H54 (cell line): ENCODE measurements at places on chromosomes 2 and 18.

- DNase-seq, result no peak
These were observed 76.6 kb upstream of the ITGA4 start for GRCh38 chr2:181380581-181380980.

- no peak for DNase-seq
These were observed 17.2 kb upstream of the KCTD1 start for GRCh38 chr18:26565514-26565913.

GRCh38 chr2:3411103-3411502, 31.6 kb downstream of the TRAPPC12 start:
- no peak for DNase-seq

DNA sequence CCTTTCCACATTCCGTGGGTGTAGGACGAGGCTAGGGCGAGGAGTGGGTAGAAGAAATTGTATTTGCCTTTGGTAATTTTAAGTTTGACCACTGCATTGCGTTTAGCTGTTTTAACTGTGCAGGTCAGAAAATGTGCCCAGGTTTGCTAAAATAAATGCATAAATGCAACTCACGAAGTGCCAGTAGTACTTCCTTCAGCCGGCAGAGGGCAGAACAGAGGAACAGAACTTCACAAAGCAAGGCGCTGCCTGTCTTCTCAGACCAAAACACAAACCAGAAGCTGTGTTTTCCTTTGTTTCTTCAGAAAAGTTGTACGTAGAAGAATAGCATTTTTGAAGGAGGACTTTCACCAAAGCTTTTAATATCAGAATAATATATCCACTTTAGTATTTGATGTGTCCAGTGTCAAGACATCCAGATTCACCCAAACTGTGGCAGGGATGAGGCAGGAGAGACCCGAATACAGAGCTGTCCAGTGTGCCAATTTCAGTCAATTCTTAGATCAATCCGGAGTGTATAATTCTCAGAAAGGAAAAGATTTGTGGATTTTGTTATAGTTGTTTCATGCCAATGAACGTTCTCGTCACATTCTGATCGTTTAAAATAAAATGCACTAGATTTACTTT, 348.6 kb downstream of the DLGAP1 start:
- DNase-seq, result peak; percentile 6

GRCh38 chr2:200703127-200703925, 108.4 kb upstream of the BZW1 start:
- DNase-seq, result peak; percentile 18

DNA sequence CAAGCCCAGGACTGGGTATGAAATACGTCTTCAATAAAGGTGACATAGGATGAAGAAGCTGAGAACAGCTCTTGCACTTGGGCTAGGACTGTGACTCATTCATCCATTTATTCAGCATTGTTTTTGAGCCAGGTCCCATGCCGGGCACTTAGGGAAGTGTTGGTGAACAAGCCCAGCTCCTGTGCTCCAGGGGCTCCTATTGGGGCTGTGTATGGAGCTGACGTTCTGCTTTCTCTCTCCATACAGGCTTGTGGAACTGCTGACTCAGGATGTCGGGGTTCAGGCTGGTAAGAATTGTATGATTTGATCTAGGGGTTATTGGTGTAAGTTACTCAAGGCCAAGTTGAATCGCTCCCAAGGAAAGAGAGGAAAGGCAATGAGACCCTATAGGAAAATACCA, 24.0 kb downstream of the MYO7B start:
- DNase-seq, result no peak

GRCh38 chr18:48629730-48630324, 91.0 kb downstream of the CTIF start:
- peak; percentile 53 for DNase-seq

DNA sequence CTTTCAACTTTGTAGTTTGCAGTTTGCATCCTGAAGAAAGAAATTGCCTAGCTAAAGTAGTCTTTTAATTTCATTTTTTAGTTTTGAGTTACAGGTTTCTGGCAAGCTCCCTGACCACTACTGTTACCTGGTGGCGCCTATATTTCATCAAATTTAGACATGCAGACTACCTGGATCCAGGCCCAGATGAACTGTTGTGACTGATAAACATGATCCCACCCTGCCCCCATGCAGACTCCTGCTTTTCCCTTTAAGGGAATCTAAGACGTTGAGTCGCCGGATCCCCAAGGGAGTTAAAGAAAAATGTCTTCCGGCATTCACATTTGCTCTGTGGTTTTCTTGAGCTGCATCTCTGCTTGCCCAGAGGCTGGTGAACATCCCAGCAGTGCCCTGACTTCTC, 22.2 kb downstream of the METAP1D start:
- DNase-seq, result no peak

GRCh38 chr2:121071034-121071504, 213.9 kb downstream of the TFCP2L1 start:
- DNase-seq, result peak; percentile 67

- no peak for DNase-seq
These were observed 340.1 kb downstream of the ZNF804A start for GRCh38 chr2:184938221-184938985.

- no peak for DNase-seq
These were observed 88.7 kb upstream of the MAP4K3 start for GRCh38 chr2:39525636-39526412.

GRCh38 chr2:212254339-212254738, 284.3 kb downstream of the ERBB4 start:
- no peak for DNase-seq

- no peak for DNase-seq
These were observed 61.9 kb upstream of the RBMS1 start for GRCh38 chr2:160555420-160556071.

DNA sequence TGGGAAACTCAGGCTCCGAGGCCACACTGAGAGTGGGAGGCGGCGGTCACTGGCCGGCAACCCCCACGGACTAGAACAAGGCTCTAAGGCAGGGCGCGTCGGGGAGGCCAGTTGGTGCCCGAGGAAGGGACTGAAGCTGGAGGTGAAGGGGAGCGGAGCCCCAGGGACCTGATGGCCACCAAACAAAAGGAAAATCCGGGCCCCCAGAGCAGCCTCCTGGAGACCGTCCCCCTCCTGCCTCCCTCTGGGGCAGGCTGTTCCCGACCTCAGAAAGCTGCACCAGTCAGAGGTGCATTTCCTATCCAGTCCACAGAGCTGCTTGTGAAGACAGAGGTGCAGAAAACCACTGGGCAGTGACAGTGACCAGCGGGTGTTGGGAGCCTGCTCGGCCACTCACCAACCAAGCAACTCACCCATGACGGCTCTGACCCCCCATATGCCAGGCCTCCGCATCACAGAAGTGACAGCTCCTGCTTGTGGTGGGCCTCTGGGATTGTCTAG, 172.7 kb downstream of the TWIST2 start:
- no peak for DNase-seq

GRCh38 chr2:142716463-142717242, 160.8 kb upstream of the KYNU start:
- no peak for DNase-seq

DNA sequence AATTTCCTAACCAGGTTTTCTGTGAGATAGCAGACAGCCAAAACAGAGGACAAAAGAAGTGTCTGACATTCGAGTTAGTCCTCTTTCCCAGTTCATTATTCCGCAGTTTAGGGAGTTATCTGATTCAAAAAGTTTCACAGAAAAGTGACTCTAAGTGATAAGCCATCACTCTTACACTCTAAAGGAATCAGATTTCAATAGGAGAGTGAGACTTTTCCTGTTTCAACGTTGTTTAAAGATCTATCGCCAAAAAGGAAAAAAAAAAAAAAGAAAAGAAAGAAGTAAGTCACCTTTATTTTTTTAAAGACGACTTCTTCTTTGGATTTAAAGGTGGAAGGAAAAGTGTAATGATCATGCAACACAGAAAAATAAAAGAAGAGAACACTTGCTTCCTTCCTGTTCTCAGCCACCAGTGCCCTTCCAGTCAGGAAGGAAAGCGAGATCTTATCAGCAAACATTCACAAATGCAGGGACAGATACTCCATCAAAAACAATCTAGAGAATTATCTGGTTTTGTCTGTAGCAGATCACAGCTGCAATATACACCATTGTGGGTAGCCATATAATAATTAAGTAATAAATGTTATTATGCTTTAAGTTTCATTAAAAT, 49.8 kb downstream of the TFPI start:
- DNase-seq, result no peak

GRCh38 chr2:65025453-65026123, 30.6 kb upstream of the CEP68 start:
- DNase-seq, result no peak

- no peak for DNase-seq
These were observed 415.9 kb downstream of the GRB14 start for GRCh38 chr2:164205347-164205746.

DNA sequence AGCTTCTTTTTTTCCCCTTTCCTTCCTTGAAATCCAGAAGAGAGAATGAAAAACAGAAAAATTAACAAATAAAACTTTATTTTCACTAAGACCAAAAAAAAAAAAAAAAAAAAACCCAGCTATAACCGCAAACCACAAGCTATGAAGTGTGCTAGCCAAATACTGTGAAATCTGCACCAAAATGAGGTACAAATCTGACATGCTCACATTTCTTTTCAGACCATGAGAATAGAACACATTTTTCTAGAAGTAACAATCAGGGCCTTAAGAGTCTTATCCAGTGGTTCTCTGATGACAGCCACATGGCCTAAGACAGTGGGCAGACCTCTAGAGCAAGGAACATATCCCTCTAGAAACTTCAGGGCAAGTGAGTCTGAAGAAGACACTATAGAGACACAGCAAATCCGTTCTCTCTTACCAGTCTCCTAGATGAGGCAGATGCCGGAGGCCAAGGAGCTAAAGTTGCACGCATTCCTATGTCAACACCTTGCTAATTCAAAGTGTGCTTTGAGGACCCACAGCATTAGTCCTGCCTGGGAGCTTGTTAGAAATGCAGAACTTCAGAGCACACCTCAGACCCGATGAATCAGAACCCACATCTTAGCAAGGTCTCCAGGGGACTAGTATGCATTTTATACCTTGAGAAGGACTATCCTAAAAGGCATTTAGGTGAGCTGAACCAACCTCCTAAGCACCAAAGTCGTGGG, 317.1 kb downstream of the MYCN start:
- no peak for DNase-seq

GRCh38 chr2:40228310-40228709, 223.6 kb downstream of the SLC8A1 start:
- DNase-seq, result no peak

- no peak for DNase-seq
These were observed 121.1 kb downstream of the TANC1 start for GRCh38 chr2:159089543-159089942.

GRCh38 chr2:26934335-26934724, 36.1 kb upstream of the MAPRE3 start:
- DNase-seq, result no peak

DNA sequence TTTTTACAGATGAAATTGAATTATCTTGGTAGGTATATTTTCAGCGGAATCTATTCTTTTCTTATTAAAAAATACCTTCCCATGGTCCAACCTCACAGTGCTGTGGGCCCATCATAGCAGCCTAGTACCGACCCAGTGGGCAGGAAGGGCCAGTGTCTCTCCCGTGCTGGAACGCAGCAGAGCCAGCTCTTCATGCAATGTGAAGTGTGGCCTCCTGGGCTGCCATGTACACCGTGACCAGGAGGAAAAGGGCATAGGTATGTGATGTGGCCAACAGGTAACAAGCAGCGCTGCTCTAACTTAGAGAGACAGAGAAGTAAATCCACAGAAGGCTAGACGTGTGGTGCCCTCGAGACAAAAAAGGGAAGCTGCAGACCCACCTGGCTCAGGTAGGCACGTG, 221.1 kb upstream of the SALL3 start:
- DNase-seq, result no peak

GRCh38 chr2:80454628-80455027, 150.1 kb upstream of the LRRTM1 start:
- DNase-seq, result no peak

DNA sequence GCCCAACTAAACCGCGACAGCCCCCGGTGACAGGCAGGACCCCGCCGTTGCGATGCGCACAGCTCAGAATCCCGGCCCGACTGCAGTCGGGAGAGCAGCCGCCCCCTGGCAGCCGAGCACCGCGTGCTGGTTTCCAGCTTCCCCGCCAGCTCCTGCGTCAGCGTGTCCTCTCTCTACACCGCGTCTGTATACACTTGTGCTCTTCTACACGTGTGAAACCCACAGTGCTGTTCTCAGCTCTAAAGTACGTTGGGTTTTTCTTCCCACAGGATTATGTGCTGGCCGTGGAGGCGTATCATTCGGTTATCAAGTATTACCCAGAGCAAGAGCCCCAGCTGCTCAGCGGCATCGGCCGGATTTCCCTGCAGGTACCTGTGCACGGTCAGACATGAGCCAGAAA, 54.0 kb downstream of the ADI1 start:
- no peak for DNase-seq

DNA sequence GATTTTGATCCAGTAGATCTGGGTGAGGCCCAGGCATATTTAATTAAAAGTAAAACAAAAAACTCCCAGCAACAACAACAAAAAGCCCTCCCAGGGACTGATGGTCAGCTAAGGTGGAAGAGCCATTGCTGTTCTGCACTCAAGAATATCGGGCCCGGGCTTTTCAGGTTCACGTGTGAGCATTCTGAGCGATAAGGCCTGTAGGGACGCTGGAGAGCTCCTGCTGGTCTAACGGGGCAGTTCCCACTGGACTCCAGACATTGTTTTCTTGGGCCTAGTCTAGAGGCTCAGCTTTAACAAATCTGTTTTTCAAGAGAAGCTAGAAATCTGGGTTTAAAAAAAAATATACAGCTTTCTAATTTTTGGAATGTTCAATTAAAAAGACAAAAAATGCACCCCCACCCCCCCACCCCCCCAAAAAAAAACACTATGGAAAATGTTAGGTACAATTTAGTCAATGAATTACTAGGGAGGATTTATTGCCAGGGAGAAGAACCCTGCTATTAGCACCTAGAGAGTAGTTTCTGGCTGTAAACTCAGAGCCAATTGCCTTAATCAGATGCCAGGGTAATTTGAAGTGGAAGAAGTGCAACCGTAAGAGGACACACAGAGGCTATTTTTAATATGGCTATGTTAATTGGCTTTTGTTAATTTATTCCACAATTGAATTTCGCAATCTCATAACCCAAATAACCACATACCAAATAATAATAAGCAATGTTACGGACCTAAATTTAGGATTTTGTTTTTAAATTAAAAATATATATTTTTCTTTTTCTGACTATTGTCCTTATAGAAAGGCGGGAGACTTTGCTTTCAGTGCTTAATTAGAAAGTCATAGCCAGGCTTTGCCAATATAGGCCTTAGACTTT, 78.9 kb downstream of the MAP4K4 start:
- no peak for DNase-seq
